ENCODE measurements at places on chromosomes 7 and 10.

DNA sequence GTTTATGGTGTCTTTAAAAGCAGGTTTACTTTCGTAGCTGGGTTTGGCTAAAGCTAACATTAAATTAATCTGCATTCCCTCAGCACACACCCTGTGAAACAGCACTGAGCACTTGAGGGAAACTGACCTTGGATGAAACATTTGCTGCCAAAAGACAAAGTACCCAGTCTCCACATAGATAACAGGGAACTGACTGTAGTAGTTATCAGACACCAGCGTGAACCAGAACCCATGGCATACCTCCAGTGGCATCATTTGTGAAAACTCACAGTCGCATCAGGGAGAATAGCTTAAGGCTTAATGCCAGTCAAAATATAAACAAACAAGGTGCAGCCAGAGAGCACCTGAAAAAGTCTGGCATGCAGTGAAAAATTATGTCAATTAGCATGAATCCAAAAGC is 357.8 kb upstream of the C7orf33 start:
- no peak for DNase-seq

DNA sequence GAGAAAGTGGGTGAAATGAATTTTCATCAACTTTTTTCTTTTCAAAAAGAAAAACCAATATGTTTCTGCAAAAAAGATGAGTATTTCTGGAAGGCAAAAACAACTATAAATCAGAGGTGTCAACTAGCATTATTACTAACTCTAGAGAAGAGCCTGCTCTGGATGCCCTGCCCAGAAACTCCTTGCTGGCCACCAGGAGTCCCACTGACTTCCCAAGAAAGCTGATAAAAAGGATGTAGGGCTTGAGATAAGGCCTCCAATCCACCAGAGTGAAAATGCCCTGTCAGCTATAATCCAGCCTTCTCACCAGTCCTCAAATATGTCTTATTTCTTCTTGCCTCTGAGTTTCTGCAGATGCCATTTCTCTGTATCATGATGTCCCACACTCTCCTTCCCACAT is 16.7 kb upstream of the FZD1 start:
- no peak for DNase-seq

DNA sequence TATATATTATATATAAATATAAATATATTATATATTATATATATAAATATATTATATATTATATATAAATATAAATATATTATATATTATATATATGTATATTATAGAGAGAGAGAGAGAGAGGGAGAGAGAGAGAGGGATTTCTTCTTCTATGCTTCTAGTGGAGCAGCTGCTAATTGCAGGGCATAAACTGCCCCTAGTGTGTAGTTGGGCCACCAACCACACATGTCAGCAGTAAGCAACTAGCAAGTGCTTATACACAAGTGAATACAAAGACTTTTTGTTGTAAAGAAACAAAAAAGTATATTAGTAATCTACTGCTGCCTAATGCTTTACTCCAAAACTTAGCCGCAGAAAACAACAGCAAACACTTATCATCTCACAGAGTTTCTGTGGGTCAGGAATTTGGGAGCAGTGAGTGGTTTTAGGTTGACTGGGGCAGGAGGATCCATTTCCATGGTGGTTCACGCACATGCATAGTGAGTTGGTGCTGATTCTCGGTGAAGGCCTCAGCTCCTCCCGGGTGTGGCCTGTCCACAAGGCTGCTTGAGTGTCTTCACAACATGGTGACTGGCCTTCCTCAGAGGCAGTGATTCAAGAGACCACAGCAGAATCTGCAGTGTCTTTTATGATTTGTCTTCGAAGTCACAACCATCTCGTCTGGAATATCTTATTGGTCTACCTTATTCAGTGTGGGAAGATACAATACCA is 25.5 kb upstream of the BAG3 start:
- no peak for DNase-seq

- no peak for DNase-seq
These were observed 9.0 kb upstream of the GPR141 start for GRCh38 chr7:37674531-37674930.

DNA sequence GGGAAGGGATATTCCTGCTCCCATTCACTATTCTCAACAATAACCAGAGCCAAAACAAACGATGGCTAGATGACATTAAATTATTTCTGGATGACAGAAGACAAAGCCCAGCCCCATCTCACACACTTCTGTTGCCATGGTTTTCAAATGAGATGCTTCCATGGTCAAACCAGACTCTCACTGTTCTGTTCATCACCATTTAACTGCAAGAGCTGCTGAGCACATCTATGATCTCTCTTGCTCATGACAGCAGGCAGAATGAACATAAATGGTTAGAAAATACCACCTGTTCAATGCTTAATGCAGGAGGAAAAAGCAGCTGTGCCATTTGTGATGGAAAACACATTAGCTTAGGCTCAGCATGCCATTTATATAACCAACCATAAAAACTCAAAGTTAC is 758.6 kb upstream of the ZWINT start:
- no peak for DNase-seq

DNA sequence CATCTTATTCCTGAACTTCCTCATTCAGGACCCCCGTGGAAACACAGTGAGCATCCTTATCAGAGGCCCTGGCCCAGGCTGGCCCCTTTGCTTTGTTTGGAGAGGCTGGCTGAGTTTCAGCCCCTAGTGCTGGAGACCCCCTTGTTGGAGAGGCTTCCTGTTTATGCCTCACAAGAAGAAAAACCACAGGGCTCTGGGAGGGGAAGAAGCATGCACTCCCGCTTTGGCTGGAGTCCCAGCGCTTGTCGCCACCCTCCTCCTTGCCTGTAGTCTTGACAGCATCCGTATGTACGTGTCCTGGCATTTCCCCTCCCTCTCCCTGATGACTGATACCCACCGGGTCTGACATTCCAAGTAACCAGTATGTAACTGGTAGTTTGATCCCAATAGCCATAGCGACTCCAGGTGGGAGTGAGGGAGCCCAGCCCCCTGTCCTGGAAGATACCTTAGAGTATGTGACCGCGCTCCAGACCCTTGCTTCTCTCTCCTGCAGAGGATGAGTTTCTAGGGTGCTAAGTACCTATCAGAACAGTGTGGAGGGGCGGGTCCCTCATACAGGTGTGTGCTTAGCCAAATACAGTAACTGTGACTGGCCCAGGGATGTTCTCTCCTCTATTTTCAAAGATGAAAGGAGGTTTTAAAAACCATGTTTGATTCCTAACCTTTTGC is 6.9 kb upstream of the ATP6V0E2 start:
- peak; percentile 15 for DNase-seq

DNA sequence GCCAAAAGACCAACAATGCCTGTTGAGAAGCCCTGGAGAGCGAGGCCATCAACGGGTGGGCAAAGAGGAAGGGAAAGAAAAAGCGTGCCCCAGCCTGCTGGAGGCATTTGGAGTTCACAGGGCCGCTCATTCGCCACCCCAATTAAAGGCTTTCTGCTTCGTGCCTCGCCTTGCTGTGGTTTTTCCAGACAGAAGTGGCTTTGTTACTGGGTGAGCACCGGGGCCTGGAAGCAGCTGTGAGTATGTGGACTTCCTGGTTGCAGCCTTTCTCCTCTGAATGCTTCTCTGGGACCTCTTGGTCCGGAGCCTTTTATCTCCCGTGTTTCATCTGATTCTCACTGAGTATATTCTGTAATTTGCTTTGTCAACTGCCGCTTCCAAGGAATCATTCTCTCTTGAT is 118.1 kb upstream of the EGR2 start:
- DNase-seq, result no peak

DNA sequence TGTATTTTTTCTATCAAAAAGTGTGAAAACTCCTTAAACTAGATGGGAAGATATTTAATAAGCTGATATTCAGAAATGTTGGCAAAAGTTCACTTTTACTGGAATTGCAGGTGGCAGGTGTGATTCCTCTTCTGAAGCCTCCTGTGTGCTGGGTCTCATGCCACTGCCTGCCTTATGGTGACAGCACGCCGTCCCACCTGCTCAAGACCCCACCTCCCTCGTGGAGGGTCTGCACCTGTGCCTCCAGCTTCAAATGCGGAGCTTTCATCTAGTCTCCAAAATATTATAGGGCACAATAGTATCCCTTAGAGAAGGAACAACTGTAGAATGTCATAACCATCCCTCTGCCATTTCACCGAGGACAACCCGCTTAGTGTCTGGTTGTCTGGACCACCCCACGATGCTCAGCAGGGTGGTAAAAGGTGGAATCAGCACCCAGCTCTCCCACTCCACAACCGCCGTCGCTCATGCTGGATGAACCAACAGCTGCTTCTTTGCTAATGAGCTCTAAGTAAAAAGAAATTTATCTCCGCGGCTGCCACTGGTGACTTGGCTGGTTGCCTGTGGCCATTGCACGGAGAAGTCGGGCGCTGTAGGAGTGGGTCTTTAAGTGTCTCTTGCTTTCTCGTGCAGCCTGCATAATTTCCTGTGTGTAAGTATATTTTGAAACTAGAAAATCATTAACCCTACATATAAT is 119.3 kb upstream of the TCERG1L start:
- DNase-seq, result no peak

GRCh38 chr7:27576360-27576944 is 86.2 kb downstream of the HIBADH start:
- peak; percentile 58 for DNase-seq

GRCh38 chr10:121490871-121491519 is 107.2 kb downstream of the FGFR2 start:
- no peak for DNase-seq

GRCh38 chr7:22604246-22604645 is 104.3 kb upstream of the STEAP1B start:
- peak; percentile 38 for DNase-seq

DNA sequence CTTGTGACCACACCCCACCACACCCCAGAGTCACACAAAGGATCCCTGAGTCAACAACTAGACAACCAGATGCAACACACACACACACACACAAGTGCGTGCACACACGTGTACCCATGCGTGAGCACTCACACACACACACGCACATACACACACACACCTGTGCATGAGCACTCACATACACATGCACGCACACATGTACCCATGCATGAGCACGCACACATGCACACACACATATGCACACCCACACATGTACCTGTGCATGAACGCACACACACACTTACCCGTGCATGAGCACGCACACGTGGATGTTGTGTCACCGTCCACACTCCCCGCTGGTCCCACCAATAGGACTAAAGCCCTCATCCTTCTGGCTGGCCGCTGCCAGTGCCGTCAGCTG is 60.4 kb downstream of the HTR5A start:
- no peak for DNase-seq

GRCh38 chr7:97001656-97002554 is 3.4 kb upstream of the DLX6 start:
- no peak for DNase-seq

- DNase-seq, result no peak
These were observed 102.1 kb upstream of the ANLN start for GRCh38 chr7:36287371-36288241.

DNA sequence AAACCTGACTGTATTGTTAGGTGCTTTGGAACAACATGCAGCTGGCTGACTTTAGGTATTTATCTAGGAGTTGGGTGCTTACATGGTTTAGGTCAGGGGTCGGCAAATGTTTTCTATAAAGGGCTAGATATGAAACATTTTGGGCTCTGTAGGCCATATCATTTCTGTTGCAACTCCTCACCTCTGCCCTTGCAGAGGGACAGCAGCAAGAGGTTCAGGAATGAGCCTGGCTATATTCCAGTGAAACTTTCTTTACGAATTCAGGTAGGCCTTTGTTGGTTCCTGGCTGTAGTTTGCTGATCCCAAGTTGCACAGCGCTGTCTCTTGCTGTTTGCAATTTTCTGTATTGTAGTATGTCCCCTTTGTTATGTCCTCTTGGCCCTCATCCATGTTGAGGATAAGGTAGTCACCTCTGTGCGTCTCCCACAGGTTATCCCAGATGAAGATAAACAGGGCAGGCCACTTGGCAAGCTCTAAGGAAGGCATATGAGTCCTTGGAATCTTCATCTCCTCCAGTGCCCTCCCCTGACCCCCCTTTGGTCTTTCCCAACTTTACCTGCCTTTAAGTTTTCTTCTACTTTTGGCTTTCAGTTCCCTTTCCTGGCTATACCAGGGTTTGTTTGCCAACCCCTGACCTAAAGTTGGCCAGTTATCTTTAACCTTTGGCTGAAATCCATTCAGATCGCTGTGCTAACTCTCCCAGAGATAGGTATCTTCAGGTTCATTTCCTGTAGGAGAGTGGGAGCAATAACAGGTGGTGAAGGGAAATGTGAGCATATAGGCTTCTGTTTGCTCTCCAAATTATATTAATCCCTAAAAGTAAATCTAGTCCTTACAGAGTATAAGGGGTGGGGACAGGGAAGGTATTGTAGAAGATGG is 36.1 kb downstream of the SGPL1 start:
- no peak for DNase-seq

- no peak for DNase-seq
These were observed 17.5 kb downstream of the LAMB4 start for GRCh38 chr7:108112683-108113082.

DNA sequence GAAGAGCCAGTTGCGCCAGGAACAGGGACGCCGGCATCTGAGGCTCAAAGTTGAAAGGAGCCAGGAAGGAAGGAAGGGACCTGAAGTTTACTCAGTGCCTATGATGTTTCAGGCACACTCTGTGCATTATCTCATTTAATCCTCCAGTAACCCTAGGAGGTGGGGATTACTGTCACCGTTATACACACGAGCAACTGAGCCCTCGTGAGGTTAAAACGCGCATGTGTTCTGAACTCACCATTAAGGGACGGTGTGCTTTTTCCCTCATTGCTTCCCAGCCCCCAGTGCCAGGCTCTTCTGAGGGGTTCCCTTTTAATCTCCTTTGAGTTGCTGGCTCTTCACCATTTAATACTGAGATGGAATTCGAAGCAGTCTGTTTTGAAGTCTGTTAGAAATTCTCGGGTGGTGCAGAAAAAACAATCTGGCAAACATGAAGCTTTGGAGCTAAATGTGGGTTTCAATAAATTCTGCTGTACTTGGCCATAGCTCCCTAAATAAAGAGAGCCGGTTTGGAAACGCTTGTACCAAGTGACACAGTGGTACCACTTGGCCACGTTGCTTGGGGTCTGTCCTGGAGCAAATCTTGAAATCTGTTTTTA is 102.2 kb downstream of the TAX1BP1 start:
- peak; percentile 15 for DNase-seq

GRCh38 chr7:90229682-90230081 is 15.3 kb upstream of the CFAP69 start:
- DNase-seq, result no peak

DNA sequence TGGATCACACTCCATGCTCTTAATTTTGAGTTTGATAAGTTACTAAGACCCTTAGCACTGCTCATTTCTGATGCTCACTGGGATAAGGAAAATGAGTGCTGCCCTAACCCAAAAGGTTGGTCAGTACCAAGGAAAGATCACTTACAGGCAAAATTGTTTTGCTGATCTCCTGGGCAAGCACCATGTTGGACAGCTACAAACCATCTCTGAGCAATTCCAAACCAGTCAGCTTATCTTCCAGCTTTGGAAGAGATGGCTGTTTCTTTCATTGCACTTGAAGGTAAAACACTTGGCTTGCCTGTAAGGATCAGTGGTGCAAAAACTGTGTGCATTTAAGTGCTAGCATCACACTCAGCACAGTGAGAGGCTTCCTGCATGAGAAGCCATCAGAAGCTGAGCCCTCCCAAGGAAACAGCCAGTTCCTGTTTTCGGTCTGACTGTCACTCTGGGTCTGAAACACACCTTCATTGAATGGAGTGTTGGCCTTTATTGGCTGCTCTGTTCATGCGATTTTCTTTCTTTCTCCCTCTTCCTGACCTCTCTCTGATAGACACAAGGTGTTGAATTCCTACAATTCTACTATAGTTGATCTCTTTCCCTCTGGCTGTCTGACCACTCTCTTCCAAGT is 126.4 kb upstream of the GHITM start:
- no peak for DNase-seq

- no peak for DNase-seq
These were observed 22.7 kb downstream of the KIAA1549 start for GRCh38 chr7:138958391-138958956.

GRCh38 chr7:43609097-43609496 is 26.2 kb downstream of the STK17A start:
- no peak for DNase-seq

- peak; percentile 38 for DNase-seq
These were observed 47.2 kb downstream of the DNAJC12 start for GRCh38 chr10:67790534-67791408.

Data from fibroblast of mammary gland (primary cell).